Heart right ventricle (tissue), 16 donors: ENCODE measurements at places on chromosomes 7 and 10. TPM values are rescaled to one million over a fixed set of nuclear protein-coding genes. Genes with fewer than 3 reads are reported as not detected.

CH25H gene
- total RNA-seq, result not detected

CPN1 gene
- not detected for total RNA-seq

TEX47 gene
- not detected for total RNA-seq

RET gene
- 1.1 TPM for total RNA-seq

DNA sequence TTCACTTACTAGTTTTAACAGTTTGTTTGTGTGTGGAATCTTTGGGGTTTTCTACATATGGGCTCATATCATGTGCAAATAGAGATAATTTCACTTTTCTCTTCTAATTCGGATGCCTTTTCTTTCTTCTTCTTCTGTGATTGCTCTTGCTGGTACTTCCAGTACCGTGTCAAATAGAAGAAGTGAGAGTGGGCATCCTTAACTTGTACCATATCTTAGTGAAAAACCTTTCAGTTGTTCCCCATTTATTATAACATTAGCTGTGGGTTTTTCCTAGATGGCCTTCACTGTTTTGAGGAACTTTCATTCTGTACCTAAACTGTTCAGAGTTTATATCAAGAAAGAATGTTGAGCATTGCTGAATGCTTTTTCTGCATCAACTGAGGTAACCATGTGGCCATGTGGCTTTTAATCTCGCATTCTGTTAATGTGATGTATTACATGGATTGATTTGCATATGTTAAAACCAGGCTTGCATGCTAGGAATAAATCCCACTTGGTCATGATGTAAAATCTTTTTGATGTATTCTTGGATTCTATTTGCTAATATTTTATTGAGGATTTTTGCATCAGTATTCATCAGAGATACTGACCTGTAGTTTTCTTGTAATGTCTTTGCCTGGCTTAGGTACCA lies 78.7 kb downstream of the FAM107B start:
- H3K4me1 ChIP-seq, result peaks cover 4% of the 10 kb centered on the region
- DNase-seq, result no peak
- H3K36me3 ChIP-seq, result no peaks in the 10 kb centered on the region
- H3K27ac ChIP-seq, result no peak overlapping the region
- no peaks in the 10 kb centered on the region for H3K27me3 ChIP-seq

GRCh38 chr7:92875719-92876118 lies 39.3 kb upstream of the CDK6 start:
- no peaks in the 10 kb centered on the region for H3K36me3 ChIP-seq
- H3K27ac ChIP-seq, result no peak overlapping the region

- H3K27me3 ChIP-seq, result no peaks in the 10 kb centered on the region
- H3K27ac ChIP-seq, result no peak overlapping the region
- no peak overlapping the region for H3K4me3 ChIP-seq
- H3K36me3 ChIP-seq, result peaks cover 36% of the 10 kb centered on the region
- DNase-seq, result peak; percentile 8
Measured at GRCh38 chr7:506391-506831, 13.2 kb downstream of the PDGFA start.

DNA sequence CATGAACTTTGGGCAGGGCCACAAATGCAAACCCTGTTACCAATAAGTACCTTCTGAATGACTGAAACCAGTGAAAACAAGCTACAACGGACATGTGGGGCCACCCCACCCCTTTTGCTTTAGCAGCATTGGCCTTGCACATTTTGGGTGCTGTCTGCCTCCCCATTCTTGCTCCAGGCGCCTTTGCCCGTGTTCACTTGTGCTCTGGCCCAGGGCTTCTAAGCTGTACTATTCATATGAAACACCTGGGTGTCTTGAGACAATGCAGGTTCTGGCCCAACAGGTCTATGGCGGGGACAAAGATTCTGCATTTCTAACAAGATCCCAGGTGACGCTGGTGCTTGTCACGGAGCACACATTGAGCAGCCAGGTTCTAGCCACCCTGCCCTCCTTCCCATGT lies 96.5 kb upstream of the SDK1 start:
- H3K27me3 ChIP-seq, result no peaks in the 10 kb centered on the region
- no peak for DNase-seq
- H3K4me3 ChIP-seq, result no peak overlapping the region
- no peaks in the 10 kb centered on the region for H3K4me1 ChIP-seq
- no peak overlapping the region for H3K27ac ChIP-seq
- H3K36me3 ChIP-seq, result no peaks in the 10 kb centered on the region

- H3K4me1 ChIP-seq, result peaks cover 9% of the 10 kb centered on the region
- H3K4me3 ChIP-seq, result no peak overlapping the region
- H3K36me3 ChIP-seq, result no peaks in the 10 kb centered on the region
- H3K27ac ChIP-seq, result no peak overlapping the region
- peaks cover 89% of the 10 kb centered on the region for H3K27me3 ChIP-seq
Measured at GRCh38 chr10:46555366-46555712, 1.1 kb downstream of the GPRIN2 start.

- no peaks in the 10 kb centered on the region for H3K27me3 ChIP-seq
- no peaks in the 10 kb centered on the region for H3K36me3 ChIP-seq
- peaks cover 18% of the 10 kb centered on the region for H3K4me1 ChIP-seq
Measured at GRCh38 chr7:80593869-80594586, 44.4 kb upstream of the CD36 start.

- peaks cover 13% of the 10 kb centered on the region for H3K4me1 ChIP-seq
- no peak overlapping the region for H3K27ac ChIP-seq
- no peak overlapping the region for H3K4me3 ChIP-seq
- no peak for DNase-seq
- no peaks in the 10 kb centered on the region for H3K27me3 ChIP-seq
Measured at GRCh38 chr7:130938661-130939060, 204.7 kb upstream of the KLF14 start.

- H3K4me1 ChIP-seq, result no peaks in the 10 kb centered on the region
- no peaks in the 10 kb centered on the region for H3K36me3 ChIP-seq
Measured at GRCh38 chr10:6461961-6462360, 118.1 kb downstream of the PRKCQ start.

DNA sequence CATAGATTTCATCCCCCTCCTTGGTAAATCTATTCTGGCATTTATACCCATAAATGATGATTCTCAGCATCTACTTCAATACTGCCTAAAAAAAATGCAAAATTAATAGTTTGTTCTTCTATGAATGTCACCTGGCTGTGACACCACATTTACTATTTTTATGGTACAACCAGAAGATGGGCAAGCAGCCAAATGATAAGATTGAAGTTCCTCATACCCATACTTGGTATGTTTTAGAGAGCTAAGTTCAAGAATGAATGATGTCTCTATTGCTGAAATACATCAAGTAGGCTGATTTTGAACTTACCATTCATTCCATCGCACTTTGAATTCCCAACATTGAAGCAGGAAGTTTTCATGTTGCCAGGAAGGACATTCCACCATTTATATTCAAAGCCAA lies 134.2 kb downstream of the ELAPOR2 start:
- H3K27me3 ChIP-seq, result no peaks in the 10 kb centered on the region
- H3K4me1 ChIP-seq, result no peaks in the 10 kb centered on the region
- no peak overlapping the region for H3K4me3 ChIP-seq
- H3K27ac ChIP-seq, result no peak overlapping the region

DNA sequence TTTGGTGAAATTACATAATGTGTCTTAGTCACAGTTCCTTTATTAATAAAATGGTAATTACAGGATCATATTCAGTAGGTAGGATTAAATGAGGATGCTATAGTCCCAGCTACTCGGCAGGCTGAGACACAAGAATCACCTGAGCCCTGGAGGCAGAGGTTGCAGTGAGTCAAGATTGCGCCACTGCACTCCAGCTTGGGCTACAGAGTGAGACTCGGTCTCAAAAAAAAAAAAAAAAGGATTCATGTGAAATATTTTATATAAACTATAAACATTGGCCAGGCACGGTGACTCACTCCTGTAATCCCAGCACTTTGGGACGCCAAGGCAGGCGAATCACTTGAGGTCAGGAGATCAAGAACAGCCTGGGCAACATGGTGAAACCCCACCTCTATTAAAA lies 197.9 kb downstream of the IMMP2L start:
- no peak overlapping the region for H3K4me3 ChIP-seq
- no peaks in the 10 kb centered on the region for H3K36me3 ChIP-seq
- no peaks in the 10 kb centered on the region for H3K4me1 ChIP-seq
- no peak overlapping the region for H3K27ac ChIP-seq
- H3K27me3 ChIP-seq, result no peaks in the 10 kb centered on the region

DNA sequence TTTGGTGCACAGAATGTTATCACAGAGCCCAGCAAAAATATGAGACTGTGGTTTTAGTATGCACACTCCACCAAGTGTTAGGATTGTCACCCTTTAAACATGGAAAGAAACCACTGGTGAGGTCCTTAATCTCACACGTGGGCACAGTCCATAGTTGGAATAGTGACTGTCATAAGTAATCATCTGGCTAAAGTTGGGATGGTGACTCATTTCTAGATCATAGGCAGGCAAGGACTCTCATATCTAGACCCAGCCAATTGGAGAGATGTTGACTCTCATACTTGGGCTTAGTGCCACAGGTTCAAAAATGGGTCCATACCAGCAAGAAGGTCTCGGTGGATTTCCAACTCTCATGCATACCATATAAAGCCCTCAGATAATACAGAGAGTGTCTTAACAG lies 39.6 kb upstream of the ZNF680 start:
- no peaks in the 10 kb centered on the region for H3K27me3 ChIP-seq
- DNase-seq, result no peak
- H3K27ac ChIP-seq, result no peak overlapping the region
- no peak overlapping the region for H3K4me3 ChIP-seq
- H3K36me3 ChIP-seq, result no peaks in the 10 kb centered on the region
- H3K4me1 ChIP-seq, result no peaks in the 10 kb centered on the region

GRCh38 chr10:53209944-53210611 lies 437.5 kb upstream of the MBL2 start:
- no peaks in the 10 kb centered on the region for H3K27me3 ChIP-seq
- no peak for DNase-seq
- no peak overlapping the region for H3K4me3 ChIP-seq
